Right kidney (tissue), 9 donors: ENCODE measurements at places on chromosomes 13 and 19.

GRCh38 chr19:28426110-28426729 is 786.7 kb downstream of the UQCRFS1 start:
- no peak for DNase-seq

DNA sequence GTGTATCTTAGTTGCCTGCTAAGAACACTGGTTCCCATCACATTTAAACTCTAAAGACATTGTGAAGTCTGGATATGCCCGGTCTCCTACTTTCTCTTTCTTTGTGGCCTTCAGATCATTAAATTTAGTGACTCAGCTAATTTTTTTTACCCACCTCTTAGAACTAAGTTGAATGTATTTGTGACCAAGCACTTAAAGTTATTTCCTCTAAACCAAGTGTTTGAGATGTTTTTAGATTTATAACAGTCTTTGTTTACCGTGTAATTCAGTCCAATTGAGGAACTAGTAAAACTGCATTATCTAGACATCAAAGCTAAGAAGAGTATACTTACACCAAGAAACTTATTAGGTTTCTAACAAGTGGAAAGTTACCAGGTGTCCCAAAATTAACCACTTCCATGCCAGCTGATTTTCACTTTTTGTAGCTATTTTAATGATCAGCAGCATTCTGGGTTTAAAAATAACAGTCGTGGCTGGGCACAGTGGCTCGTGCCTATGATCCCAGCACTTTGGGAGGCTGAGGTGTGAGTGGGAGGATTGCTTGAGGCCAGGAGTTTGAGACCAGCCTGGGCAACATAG is 53.1 kb downstream of the ARHGAP35 start:
- no peak for DNase-seq

DNA sequence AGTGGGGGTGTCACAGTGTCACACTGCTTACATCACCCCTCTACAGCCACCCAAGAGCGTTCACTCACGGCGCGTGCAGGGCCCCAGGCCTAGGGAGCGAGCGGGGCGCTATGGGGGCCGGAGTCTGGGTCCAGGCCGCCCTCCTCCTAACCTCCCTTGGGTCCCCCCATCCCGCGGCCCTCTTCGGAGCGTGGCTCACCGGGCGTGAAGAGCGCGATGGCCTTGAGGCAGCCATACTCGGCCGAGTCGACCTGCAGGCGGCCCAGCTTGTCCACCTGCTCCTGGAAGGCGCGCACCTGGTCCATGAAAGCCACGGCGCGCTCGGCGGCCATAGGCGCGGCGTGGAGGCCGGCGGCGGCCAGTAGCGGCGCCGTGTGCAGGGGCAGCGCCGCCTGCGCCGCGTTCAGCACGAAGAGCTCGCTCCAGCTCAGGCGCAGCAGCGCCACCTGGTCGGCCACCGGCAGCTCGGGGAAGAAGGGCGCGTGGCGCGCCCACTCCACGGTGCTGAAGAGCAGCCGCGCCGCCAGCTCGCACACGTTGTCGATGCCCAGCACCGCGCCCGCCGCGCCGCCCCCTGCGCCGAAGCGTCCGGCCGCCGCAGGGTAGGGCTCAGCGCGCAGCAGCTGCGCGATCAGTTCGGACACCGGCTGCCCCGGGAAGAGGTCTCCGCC is 9.4 kb downstream of the OCEL1 start:
- DNase-seq, result peak; percentile 89

- no peak for DNase-seq
Measured at GRCh38 chr19:29576761-29577648, 29.1 kb upstream of the POP4 start.

- DNase-seq, result no peak
Measured at GRCh38 chr19:51124216-51124615, 490 bp upstream of the SIGLEC9 start.

GRCh38 chr13:110524541-110525257 is 36.8 kb downstream of the RAB20 start:
- DNase-seq, result no peak
